Stimulated activated CD4-positive, alpha-beta T cell treated with anti-CD3 and anti-CD28 coated beads, TNF-alpha, amount 100 ng/mL, for 24 hours (primary cell): ENCODE measurements at places on chromosomes 2 and 18.

DNA sequence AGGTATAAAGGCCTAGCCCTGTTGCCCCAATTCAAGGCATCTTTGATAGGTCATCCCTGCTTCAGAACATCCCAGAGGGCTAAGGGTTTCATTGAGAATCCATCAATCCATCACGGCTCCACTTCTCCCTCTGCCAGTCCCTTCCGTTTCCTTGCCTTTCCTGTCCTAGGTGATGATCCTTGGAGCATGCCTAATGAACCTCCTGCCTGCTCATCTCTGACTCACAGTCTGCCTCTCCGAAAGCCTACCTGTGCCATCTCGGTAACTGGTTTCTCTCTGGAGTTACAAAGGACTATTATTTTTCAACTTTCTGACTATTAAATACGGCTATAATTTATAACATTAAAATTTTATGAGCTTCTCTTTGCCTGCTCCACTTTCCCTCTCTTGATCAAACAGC lies 36.7 kb upstream of the OSBPL6 start:
- no peak for DNase-seq

DNA sequence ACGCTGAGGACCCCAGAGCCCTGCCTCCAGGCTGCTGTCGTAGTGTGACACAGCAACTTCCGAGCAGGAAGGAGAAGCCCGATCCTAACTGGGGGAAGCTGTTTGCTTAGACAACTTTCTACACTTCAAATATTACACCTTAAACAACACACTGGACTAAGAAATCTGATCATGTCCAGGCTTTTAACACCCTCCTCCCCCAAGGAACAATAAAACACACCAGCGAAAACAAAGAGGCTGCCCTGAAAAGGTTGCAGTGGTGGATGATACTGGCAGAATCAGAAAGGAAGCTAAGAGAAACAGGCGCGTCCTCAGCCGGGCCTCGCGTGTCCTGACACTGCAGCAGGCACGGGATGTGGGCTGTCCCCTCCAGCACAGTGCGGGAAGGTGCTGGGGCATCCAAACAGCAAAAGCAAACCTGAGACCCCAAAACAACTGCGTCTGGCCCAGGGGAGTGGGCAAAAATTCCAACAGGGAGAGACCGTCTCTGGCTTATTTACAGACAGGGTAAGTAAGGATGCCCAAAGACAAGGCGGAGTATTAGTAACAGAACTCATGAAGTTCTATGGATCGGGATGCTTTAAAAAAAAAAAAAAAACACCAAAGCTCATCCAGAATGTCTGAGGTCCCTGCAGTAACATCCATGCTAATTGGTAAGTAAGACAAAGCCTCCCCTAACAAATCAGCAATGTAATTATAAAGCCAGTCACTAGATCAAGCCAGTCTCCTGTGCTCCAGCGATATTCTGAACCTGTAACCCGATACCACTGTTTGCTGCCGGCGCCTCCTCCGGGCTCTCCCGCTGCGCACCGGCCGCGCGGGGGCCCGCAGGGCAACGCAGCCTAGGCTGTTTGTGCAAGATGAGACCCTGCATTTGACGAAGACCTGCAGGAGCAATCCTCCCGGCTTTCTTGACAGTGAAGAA lies 9.0 kb downstream of the SERTAD2 start:
- no peak for DNase-seq

DNA sequence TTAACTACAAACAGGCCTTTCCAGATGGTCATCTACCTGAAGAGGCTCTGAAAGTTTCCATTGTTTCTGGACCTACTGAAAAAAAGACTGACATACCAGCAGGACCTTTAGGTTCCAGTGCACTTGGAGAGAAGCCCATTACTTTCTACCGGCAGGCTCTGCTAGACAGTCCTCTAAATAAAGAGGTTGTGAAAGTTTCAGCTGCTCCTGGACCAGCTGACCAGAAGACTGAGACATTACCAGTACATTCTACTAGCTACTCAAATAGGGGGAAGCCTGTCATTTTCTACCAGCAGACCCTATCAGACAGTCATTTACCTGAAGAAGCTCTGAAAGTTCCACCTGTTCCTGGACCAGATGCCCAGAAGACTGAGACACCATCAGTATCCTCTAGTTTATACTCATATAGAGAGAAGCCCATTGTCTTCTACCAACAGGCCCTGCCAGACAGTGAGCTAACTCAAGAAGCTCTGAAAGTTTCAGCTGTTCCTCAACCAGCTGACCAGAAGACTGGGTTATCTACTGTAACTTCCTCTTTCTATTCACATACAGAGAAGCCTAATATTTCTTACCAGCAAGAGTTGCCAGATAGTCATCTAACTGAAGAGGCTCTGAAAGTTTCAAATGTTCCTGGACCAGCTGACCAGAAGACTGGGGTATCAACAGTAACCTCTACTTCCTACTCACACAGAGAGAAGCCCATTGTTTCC lies 65.8 kb downstream of the ALMS1 start:
- DNase-seq, result no peak

DNA sequence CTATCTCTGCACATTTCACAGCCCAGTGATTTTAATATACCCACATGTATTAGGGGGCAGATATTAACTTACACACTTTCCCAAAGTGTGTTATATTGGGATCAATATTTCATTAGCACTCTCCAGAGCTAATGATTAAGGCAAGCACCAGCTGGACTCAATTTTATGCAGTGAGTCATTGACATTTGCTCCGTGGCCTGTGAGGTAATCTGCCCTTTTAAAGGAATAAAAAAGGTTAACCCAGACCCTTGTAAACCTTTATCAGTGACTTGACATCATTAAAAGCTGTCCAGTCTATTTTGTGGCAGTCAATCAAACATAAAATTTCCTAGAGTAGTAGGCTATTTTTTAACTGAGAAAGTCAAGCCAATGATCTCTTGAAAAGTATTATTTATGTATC lies 1870.4 kb upstream of the CELF4 start:
- DNase-seq, result no peak

DNA sequence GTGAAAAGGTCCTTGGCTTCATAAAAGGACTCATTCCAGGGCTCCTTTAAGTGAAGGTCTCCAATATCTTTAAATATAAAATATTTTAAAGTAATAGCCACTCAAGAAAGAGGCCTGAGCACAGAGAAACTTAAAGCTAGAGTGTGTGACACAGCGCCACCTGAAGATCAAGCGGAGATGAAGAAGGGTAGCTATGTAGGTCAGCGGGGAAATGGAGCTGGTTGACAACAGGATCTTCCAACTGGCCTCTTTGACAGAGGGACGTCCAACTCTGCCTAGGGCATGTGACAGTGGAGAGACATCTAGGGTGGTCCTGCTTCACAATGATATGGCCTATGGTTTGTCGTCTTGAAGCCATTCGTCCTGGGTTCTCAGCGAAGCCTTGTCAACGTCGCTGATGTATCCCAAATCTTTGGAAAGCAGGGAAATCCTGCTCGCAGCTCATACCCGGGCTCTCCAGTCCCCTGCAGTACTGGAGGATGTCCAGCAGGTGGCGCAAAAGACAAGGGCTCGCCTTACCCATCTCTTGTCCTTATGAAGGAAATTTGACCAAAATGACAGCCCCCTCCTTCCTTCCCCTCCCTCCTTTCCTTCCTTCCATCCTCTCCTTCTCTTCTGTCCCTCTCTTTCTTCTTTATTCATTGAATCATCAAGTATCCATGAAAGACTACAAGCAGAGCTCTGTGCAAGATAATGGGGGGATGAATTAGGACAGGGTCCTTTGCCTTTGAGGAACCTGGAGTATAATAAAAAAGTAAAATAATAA lies 59.6 kb downstream of the LONRF2 start:
- DNase-seq, result peak; percentile 37

- DNase-seq, result no peak
Observed at GRCh38 chr18:76484749-76485387, 10.2 kb downstream of the ZNF516 start.

DNA sequence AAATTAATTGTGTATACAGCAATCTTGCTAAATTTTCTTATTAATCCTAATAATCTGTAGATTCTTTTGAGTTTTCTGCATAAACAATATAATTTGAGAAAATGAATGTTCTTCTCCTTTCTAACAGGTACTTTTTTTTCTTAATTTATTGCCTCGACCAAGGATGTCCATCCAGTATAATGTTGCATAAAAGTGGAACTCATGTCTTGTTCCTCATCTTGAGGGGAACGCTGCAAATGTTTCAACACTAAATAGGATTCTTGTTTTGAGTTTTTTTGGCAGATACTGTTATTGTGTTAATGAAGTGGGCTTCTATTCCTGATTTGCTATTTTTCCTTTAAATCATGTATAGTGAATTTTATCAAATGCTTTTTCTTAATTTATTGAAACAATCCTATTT lies 244.4 kb upstream of the REV1 start:
- DNase-seq, result no peak

- no peak for DNase-seq
Observed at GRCh38 chr2:16635791-16636699, 29.6 kb downstream of the CYRIA start.

DNA sequence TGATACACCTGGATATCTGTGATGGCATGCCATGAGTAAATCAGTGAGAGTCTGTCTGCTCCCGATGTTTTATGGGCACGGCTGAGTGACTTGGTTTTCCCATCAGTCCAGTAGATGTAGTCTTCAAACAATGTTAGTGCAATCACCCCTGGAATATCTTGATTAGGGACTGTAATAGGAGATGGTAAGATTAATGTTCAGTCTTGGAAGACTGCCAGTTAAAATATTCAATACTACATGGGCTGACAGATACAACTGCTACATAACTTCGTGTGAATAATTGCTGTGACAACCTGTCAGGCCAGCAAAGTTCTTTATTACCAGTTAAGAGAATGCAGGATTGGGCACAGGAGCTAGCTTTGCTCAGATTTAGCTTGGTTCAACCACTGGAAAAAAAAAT lies 1673.3 kb downstream of the LRP1B start:
- DNase-seq, result no peak

GRCh38 chr2:120574620-120575019 lies 161.0 kb upstream of the GLI2 start:
- DNase-seq, result no peak

- DNase-seq, result no peak
Observed at GRCh38 chr2:193847130-193847529, 1652.4 kb upstream of the TMEFF2 start.

- no peak for DNase-seq
Observed at GRCh38 chr2:114922076-114922475, 479.6 kb downstream of the DPP10 start.

- DNase-seq, result no peak
Observed at GRCh38 chr18:36667811-36668210, 161.0 kb downstream of the TPGS2 start.

- no peak for DNase-seq
Observed at GRCh38 chr2:24515335-24515734, 24.3 kb downstream of the NCOA1 start.

DNA sequence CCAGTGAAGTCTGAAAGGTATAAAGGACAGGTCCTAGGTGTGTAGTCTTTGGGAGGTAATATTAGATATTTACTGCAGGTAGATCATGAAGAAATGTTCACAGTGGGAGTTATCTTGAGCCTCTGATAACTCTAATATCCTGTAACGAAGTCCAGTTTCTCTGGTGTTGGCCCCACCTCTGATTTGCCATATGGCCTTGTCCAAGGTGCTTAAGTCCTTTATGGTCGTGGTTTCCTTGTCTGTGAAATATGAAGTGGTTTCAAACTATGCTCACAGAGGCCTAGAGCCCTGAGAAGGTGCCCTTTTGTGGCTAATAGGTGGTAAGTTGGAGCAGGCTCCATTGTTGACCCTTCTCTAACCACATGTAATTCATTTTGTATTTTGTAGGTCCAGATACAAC lies 190.7 kb downstream of the ICOS start:
- no peak for DNase-seq

DNA sequence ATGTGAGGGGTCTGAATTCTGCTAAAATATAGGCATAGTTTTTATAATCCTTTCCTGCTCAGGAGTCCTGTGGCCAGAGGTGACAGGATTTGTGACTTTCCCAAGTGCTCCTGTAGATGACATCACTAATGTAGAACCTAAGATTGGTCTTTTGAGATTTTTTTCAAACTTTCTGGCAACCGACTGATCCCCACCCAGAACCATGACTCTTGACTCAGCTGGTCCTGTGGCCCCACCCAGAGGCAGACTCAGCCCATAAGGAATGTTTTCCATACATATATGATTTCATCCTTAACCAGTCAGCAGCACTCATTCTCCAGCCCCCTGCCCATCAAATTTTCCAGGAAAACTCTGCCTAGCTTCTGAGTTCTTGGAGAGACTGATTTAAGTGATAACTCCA lies 46.8 kb downstream of the COMMD1 start:
- DNase-seq, result no peak

DNA sequence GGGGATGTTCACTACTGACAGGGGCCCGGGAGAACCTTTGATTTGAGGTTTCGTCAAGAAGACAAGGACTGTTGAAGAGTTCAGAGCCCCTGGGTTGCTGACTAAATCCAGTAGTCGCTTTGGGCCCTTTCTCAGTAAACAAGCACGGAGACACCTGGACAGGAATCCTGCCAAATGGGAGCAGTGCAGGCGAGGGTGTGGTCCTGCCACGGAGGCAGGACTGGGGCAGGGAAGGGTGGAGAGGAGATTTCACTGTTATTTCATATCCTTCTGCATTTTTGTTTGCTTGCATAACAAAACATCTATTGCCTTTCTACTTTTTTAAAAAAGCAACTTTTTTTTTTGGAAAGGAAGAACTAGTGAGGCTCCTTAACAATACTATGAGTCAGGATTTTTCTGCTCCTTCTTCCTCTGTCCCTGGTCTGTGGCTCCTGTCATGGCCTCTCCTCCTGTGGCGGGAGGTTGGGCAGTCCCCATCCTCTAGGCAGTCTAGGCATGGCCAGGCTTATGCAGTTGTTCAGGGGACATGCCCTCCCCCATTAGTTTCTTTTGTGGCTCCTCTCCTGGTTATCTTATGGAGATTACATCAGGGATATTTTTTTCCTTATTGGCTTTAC lies 57.7 kb downstream of the ARHGEF4 start:
- DNase-seq, result no peak

DNA sequence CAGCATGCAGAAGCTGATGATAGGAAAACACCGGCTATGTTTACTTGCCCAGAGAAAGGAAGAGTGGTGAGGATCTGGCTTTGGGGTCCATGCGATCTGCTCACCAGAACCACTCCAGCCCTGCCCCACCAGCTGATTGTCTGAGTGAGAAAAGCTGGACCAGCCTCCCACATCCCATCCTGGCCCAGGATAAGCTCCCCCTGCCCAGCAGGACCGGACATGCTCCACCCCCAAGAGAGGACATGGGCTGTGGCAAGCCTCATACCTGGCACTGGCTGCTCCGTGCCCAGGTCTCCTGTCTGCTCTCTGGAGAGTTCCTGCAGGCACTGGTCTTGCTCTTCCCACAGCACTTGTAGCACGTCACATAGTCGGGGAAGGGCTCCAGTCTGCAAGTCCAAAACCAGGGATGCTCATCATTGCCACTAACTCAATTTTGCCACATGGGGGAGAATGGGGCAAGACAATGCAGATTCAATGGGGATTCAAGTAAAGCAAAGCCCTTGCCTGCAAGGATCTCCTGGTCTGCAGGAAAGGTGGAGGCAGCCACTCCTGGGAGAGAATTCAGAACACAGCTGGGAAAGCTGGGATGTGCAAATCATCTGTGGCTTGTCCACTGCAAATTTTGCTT lies 30.0 kb downstream of the SCTR start:
- no peak for DNase-seq

DNA sequence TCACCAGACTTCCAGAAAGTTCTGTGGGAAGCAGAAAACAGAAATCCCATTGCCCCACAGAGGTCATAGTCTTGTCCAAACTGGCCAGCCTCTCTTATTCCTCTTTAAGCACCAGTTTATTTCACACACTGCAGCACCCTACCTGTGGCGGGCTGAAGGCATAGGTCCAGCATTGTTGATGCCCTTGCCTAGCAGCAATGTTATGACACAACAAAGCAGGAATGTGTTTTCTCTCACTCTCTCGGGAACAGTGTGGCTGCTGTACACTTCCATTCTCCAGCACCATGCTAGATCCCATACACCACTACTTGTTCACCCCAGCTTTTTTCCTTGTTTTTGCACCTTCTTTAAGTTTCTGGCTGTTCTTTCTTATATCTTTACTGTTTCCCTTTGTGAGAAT lies 181.6 kb downstream of the DNAH6 start:
- DNase-seq, result no peak
